Epithelial cell of proximal tubule (primary cell): ENCODE measurements at places on chromosomes 7 and 10. TPM values are rescaled to one million over a fixed set of nuclear protein-coding genes. Genes with fewer than 3 reads are reported as not detected.
A peak's percentile ranks its signal among the peaks of the same experiment; 100 is the strongest.

- no peak for DNase-seq
Observed at GRCh38 chr10:127080317-127080716, 116.1 kb downstream of the INSYN2A start.

Gene MEOX2
- not detected in 2 replicates for total RNA-seq

DNA sequence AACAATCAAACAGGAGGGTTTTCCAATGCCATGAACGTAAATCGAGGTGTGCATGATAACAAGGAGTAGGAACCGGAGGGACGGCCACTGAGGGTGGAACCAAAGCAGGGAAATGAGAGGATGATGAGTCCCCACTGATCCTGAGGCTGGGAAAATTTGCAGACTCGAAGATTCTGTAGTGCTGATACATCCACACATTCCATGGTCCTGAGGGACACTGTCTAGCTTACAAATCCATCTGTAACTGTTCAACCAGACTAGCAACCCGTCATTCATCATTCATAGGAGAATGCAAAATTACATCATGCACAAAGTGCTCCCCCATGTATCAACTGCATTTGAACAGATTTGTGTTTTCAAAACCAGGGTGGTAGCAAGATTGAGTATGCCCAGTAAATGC lies 189.7 kb downstream of the PTPRN2 start:
- no peak for DNase-seq

GRCh38 chr7:81460250-81461045 lies 309.4 kb downstream of the HGF start:
- no peak for DNase-seq

DNA sequence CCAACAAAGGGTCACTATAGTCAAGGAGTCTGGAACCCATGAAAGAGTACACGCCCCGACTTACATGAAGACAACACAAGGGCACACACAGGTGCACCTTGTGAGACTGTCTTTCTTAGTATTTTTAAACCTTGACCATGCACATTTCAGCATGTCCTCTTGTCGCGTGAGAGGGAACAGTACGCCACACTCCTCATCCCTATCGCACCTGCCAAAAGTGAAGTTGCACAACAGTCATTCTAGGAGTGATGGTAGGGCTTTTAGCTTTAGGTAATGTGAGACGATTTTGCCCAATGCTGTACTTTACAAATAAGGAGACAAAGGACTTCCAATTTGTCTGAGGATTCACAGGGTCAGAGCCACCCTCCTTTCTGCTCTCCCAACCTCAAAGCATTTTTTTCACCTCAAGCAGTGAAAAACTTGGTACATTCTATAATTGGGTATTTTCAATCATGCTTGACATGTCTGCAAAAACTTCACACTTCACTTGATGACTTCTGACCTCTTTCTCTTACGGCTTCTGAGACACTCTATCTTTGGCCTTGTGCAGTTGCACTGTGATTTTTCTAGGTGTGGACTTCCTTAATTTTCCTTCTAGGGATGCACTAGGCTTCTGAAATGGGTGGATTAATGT lies 173.9 kb upstream of the GRB10 start:
- no peak for DNase-seq

- peak; percentile 90 for DNase-seq
Observed at GRCh38 chr10:70652761-70653657, 19.3 kb upstream of the ADAMTS14 start.

GRCh38 chr10:50508315-50509051 lies 115.3 kb downstream of the SGMS1 start:
- DNase-seq, result peak; percentile 52

- no peak for DNase-seq
Observed at GRCh38 chr10:77936697-77937567, 10.4 kb upstream of the DLG5 start.

- DNase-seq, result no peak
Observed at GRCh38 chr10:34078745-34079470, 736.2 kb downstream of the PARD3 start.

DNA sequence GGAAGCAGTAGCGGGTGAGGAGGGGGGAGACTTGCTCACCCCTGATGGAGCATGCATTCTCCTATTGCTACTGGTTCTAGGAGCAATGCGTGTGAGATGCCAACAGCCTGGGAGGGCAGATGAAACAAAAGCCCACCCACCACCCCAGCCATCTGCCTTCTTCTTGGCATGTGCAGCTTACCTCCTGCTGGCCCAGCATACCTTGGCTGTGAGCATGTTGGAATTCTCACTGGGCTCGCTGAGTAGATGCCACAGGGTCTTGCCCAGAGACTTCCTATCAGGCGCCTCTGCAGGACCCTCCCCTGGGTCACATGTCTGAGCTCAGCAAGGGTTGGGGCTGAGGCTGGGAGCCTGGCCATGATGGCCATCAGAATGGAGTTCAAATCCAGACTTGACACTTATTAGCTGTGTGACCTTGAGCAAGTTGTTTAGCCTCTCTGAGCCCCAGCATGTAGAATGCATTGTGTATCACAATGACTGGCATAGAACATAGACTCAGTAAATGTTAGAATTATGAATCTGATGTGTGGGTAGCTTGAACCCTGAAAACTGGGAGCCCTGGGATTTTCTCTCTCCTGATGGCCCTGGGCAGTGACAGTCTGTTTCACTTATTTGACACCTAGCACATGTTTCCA lies 38.2 kb downstream of the CDH23 start:
- DNase-seq, result no peak

GRCh38 chr10:21519397-21519933 lies 6.0 kb downstream of the SKIDA1 start:
- no peak for DNase-seq

GRCh38 chr10:34637418-34637911 lies 177.6 kb downstream of the PARD3 start:
- no peak for DNase-seq

GRCh38 chr7:93327006-93327633 lies 95.0 kb downstream of the VPS50 start:
- DNase-seq, result peak; percentile 16

GRCh38 chr7:153941061-153941460 lies 111.1 kb upstream of the DPP6 start:
- no peak for DNase-seq

Gene VWA2
- 0.43 and 1.2 TPM in 2 replicates for total RNA-seq

DNA sequence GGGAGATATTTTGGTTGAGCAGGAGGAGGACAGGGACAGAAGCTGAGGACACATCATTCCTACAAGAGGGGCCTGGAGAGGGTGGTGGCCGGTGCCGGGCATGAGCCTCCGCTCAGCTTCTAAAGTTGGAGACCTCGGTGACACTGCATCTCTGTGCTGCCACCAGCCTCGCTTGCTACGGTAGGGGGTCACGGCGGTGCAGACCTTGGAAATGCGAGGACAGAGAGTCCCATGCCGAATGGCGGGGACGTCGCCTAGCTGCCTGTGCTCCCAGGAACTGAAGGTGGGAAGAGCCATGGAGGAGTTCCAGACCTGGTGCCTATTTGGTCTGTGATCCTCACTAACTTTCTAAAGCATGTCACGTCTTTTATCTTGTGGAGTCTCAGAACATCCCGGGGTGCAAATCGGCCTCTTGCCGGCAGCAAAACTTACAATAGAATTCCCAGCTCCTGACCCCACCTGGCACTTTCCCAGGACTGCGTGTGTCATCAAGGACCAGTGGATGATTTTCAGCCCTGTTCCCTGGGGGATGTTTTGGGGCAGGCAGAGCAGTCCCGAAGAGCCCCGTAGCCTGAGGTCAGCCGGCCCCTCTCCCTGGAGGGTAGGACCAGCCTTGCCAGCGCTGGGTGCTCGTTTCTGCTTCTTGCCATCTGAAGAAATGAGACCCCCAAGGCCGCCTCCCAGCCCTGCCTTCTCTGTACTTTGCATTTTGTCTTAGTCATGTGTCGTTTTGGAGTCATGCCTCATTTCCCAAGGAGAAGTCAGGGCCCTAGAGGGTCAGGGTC lies 205.8 kb upstream of the SHH start:
- no peak for DNase-seq

Gene MORN4
- total RNA-seq, result 3.6 and 5.7 TPM in 2 replicates

Gene RNF32
- total RNA-seq, result 0.35 and 0.36 TPM in 2 replicates

DNA sequence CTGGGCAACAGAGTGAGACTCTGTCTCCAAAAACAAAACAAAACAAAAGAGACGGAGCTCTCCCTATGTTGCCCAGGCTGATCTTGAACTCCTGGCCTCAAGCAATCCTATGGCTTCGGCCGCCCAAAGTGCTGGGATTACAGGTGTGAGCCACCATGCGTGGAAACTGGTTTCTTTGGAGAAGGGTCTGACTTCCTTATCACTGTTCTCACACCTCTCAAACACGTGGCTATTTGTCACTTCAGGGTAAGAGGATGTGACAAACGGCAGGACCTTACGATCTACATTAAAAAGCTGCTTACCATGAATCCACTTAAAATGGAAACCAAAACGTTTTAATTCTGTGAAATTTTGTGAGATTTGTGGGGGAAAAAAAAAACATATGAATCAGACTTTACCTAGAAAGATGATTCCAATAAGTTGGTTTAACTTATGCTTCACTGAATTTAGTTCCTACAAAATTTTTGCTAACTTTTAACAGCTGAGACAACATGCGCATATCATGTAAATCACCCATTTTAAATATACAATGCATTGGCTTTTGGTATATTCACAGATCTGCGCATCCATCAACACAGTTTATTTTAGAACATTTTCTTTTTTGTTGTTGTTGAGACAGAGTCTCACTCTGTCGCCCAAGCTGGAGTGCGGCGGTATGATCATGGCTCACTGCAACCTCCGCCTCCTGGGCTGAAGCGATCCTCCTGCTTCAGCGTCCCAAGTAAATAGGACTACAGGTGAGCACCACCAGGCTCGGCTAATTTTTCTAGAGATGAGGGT lies 18.7 kb upstream of the FOXK1 start:
- DNase-seq, result no peak

- no peak for DNase-seq
Observed at GRCh38 chr7:35705932-35706461, 11.1 kb upstream of the HERPUD2 start.
